CD4-positive, alpha-beta T cell treated with Interleukin-17A for 4 hours (primary cell): ENCODE measurements at places on chromosomes 2 and 18.

DNA sequence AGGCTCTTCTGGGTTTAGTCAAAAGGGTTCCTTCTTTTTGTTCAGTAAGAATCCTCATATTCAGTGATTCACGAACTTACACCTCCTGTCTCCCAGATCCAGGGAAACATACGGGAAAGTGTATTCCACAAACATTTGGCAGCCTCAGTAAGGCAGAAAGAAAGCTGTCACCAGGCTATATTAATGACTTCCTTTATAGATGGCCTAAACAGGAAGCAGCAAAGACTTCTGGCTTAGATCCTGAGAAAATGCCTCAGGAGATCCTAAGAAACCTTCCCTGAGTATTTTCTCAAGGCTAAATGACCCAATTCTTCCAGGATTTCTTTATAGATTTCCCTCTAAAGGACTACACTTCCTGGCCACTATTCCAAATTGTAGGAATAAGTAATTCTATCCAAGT, 1995.5 kb upstream of the CELF4 start:
- DNase-seq, result no peak

- peak; percentile 18 for DNase-seq
Observed at GRCh38 chr2:74648009-74648443, at the start of gene M1AP. Gene M1AP (minus strand): TSS chr2:74648330. CDS start chr2:74640275, 8,055 bp downstream.

- no peak for DNase-seq
Observed at GRCh38 chr2:128413718-128414341, 95.2 kb upstream of the HS6ST1 start.

DNA sequence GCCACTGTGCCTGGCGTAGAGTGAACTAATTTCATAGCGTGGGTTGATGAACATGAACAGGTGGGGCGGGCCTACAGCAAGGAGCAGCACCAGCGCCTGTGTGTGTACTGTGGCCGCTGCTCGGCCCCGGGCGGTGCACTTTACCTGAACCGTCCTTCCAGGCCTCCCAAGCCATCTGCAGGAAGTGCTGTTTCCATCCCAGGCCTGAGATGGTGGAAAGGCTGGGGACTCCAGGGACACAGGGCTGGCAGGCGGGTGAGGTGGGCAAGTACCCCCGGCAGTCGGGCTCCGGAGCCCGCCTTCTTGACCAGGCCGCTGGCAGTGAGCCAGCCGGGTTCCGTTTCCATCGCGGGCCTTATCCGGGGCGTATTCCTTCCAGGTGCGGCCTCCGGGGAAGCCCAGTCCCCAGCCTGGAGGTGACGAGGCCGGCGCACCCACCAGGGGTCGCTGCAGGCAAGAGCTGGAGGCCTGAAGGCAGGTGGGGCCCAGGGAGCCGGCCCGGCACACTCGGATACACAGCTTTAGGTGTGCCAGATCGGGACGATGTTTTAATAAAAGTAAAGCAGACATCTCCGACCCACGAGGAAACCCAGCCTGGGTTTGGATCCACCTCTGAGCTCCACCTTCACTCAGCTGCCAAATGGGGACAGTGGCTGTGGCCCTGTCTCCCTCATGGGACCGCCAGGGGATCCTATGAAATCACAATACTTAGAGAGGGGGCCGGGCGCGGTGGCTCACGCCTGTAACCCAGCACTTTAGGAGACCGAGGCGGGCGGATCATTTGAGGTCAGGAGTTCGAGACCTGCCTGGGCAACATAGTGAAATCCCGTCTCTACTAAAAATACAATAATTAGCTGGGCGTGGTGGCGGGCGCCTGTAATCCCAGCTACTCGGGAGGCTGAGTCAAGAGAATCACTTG, 22.7 kb upstream of the PDIA6 start:
- peak; percentile 81 for DNase-seq

DNA sequence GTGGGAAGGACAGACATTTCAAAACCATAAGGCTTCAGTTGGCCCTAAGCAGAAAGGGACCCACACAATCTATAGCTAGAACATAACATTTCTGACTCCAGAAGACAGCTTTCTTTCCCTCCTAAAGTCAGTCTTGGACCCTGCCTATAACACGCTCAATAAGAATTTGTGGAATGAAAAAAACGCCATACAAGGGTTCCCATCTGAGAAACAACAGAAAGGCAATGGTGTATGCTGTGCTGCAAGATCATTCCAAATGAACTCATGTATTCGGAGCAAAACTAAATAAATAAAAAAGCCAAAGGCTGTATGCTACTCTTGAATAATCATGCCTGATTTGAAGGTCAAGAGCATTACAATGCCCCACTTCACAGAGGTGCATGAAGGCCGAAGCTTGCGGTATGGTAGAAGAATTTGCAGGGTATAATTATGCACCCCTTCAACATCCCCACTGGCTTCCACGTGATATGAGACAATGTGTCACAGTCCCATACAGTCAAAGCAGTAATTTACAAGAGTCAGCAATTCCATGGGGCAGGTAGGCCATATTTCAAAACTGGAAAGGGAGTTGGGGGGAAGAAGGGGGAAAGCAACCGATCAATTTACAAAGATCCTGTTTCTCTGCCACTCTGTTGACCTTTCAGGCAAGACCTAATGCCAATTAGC, 61.4 kb upstream of the SLC14A2 start:
- no peak for DNase-seq

- no peak for DNase-seq
Observed at GRCh38 chr18:29123706-29124530, 947.0 kb upstream of the CDH2 start.

DNA sequence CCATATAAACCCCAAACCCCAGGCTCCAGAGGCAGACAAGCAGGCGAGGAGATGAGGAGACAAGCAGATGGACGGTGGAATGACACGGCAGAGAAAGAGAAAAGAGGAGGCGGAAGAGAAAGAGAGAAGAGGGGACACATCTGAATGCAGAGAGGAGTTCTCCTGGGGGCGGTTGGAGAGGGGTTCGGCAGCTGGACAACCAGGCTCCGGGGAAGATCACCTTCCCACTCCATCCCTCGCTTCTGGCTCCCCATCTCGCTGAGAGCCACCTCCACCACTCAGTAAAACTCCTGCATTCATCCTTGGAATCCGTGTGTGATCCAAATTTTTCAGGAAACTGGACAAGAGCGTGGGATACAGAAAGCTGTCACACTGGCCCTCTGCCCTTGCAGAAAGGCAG, 966.7 kb upstream of the NXPH2 start:
- DNase-seq, result no peak

DNA sequence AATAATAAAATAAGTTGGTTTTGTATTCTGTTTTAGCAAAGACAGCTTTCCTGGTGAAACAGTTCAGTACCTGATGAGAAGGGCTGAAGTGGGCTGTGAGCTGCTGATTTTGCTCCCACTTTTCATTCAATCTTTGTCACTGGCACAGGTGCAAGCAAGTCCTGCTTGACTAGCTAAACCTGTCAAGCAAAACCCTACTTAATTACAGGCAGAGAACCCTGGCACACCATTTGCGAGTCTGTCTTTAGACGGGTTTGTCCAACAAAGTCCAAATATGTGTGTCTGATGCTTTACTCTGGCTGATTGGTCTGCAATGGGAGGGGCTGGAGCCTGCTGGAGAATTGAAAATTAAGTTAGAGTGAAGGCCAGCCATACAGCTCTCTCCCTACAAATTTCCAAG, 267.2 kb downstream of the EPHA4 start:
- DNase-seq, result no peak

DNA sequence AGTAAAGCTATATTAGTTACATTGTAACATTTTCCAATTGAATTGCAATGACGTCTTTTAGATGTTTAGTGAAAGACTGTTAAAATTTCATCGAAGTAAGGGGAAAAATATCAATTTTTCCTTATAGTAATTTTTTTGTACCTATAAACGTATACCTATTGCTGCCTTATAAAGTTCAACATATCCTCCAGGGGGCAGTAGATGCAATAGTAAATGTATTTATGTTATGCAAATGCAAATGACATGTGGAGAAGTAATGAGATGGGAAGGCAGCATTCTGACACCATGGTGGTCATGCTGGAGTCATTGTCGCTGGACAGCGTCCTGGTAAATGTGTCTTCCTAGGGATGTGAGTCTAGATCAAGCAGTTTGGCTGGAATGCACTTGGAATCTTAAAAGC, 38.7 kb downstream of the MSTN start:
- no peak for DNase-seq

DNA sequence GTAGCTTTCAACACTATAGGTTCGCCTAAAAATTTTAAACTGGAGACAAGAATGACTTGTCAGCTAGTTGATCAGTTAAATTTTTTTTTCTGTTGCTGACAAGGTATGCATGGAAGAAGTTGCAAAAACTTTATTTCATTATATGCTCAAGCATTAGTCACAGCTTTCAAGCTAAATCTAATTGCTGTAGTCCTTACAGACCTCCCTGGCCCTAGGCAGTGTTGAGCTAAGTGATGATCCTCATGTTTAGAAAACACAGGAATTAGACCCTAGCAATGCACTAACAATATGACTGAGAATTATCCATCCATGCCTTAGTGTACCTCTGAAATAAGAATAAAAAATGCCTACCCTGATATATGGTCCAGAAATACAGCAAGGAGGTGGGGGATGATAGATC, 253.4 kb downstream of the SP3 start:
- no peak for DNase-seq

- no peak for DNase-seq
Observed at GRCh38 chr18:25674183-25674582, 322.2 kb upstream of the ZNF521 start.

DNA sequence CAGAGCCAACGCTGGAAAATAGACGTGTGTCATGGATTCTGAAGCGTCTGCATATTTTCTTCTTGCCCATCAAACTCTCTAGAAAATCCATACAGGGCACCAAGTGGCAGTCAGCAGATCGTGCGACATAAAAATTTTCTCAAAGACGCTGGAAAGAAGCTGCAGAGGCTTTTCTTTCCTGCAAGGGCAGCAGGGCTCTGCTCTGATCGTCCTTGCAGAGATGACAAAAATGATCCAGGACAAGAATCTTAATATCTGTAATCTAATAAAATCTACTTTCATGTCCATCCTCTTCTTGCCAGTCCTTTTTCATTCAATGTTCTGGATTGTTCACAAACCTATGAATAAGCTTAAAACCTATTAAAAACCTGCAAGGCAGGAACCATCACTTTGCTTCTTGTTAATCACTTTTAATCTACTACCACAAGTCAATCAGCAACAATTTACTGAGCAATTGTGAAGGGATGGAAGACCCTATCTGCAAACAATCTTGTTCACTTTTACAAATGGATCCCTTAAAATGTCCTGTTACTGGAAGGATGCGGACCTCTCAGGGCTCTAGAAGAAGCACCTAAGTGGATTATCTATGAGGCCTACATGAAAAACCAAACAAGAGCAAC, 93.6 kb downstream of the MREG start:
- no peak for DNase-seq

GRCh38 chr2:71332435-71332796, 834 bp downstream of the ZNF638 start:
- no peak for DNase-seq
